ENCODE measurements at places on chromosomes 7 and 10.

GRCh38 chr7:41451826-41452225 lies 251.1 kb downstream of the INHBA start:
- DNase-seq, result no peak

GRCh38 chr10:474946-475345 lies 214.5 kb downstream of the DIP2C start:
- DNase-seq, result no peak

DNA sequence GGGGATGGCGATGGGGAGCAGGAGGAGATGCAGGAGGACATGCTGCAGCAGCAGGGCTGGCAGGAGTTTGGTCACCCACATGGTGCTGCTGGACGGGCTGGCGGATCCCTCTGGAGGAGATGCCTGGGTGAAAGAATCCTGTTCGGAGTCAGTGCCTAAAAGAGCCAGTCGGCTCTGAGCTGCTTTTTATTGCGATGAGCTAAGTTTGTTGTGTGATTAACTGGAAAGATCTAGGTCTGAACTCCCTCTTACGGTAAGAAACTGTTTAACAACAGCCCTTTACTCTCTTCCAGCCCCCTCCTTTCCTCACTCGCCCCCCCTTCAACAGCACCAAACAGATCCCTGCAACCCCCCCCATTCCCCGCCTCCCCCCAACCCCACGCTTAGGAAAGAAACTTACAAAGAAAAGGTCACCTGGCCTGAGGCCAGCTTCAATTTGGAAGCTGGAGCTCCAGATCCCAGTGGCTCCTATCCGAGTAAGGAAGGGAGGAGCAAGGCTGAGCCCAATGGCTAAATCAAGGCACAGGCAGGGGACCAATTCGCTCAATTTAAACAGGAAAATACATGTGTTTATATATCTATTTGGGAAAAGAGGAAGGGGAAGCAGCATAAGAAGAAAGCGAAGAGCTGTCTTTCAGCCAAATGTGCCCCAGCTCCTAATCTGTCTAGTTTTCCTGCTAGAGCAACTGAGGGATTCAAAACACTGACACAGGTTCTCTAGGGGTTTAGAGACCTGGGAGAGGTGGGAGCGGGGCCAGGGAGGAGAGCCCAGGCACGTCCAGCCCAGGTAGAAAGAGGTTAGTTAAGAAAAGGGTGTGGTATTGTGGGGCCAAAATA lies at the start of gene HGF:
TSS of gene HGF (minus strand) at position 157 of the 837 bp plus-strand sequence. CDS start at position 81, 76 bp downstream.
- DNase-seq, result no peak

- DNase-seq, result no peak
Measured at GRCh38 chr10:77383861-77384553, 253.6 kb downstream of the KCNMA1 start.

- DNase-seq, result no peak
Measured at GRCh38 chr10:78464118-78464855, 430.6 kb downstream of the RPS24 start.

Data from CD4-positive, alpha-beta T cell treated with Interleukin-15 for 4 hours (primary cell).